Activated T-helper 2 cell treated with anti-CD3 and anti-CD28 coated beads, Interferon-gamma antibody, Interleukin-2, Interleukin-4, amounts not matched to agents 10 μg/mL and 5 μg/mL and 100 μg/mL, durations not matched to agents 14 hours and 24 hours and 36 hours (primary cell): ENCODE measurements at places on chromosomes 5 and 9. TPM values are rescaled to one million over a fixed set of nuclear protein-coding genes. Genes with fewer than 3 reads are reported as not detected.

GRCh38 chr5:112614285-112614684, 123.4 kb upstream of the APC start:
- DNase-seq = no peak

DNA sequence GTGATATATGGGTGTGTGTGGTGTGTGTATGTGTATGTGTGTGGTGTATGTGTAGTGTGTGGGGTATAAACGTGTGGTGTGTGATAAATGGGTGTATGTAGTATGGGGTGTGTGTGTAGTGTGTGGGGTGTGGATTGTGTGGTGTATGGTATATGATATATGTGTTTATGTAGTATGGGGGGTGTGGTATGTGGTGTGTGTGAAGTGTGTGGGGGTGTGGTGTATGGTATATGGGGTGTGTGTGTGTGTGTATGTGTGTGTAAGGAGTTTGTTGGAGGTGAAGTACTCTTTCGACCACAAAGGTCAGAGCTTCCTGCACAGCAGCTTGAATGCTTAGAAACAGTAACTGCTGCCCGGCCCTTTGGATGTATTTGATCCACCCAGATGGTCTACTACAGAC, 145.2 kb upstream of the IQGAP2 start:
- no peak for DNase-seq

GRCh38 chr9:97528529-97529230, 27.2 kb downstream of the TMOD1 start:
- DNase-seq = no peak

DNA sequence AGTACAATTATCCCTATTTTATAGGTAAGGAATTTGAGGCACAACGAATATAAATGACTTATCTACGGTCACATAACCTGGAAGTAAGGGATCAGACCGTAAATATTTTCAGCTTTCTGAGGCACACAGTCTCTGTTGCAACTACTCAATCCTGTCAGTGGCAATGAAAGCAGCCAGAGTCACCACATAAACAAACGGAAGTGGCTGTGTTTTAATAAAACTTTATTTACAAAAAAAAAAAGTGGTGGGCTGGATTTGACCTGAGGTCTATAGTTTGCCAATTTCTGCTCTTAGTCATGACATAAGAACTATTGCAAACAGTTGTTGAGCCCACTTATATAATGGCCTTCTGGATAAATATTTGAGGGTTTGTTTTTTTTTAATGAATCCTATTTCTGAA, 29.6 kb downstream of the ZNF366 start:
- DNase-seq = no peak

- no peak for DNase-seq
Observed at GRCh38 chr9:136451221-136451877, 11.7 kb upstream of the INPP5E start.

GRCh38 chr5:53549792-53550191, 10.6 kb upstream of the NDUFS4 start:
- DNase-seq = no peak

DNA sequence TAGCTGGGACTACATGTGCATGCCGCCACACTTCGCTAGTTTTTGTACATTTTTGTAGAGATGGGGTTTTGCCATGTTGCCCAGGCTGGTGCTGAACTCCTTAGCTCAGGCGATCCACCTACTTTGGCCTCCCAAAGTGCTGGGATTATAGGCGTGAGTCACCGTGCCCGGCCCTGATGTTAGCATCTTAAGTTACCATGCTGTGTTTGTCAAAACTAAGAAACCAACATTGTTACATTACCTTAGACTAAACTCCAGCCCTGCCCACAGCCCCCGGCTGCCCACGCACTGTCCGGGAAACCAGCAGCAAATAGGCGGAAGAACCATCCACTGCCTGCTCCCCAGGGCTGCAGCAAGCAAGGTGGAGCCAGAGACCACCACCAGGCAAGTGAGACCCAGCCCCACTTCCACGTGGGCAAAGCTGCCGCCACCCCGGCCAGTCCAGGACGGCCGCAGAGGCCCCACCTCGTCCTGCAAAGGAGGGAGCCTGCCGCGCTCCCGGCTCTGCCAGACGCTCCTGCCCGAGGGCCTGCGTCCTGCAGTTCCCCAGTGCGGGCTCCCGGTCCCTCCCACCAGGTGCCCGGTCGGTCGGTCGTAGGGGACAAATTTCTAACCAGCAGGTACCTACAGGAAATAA, 35.7 kb upstream of the TXN start:
- no peak for DNase-seq

- no peak for DNase-seq
Observed at GRCh38 chr5:42366051-42366450, 57.2 kb upstream of the GHR start.

- DNase-seq = no peak
Observed at GRCh38 chr5:6710070-6710469, 3.2 kb upstream of the TENT4A start.

GRCh38 chr9:107694390-107694789, 204.8 kb upstream of the KLF4 start:
- DNase-seq = no peak

- DNase-seq = no peak
Observed at GRCh38 chr9:83459830-83460229, 78.4 kb downstream of the FRMD3 start.

DNA sequence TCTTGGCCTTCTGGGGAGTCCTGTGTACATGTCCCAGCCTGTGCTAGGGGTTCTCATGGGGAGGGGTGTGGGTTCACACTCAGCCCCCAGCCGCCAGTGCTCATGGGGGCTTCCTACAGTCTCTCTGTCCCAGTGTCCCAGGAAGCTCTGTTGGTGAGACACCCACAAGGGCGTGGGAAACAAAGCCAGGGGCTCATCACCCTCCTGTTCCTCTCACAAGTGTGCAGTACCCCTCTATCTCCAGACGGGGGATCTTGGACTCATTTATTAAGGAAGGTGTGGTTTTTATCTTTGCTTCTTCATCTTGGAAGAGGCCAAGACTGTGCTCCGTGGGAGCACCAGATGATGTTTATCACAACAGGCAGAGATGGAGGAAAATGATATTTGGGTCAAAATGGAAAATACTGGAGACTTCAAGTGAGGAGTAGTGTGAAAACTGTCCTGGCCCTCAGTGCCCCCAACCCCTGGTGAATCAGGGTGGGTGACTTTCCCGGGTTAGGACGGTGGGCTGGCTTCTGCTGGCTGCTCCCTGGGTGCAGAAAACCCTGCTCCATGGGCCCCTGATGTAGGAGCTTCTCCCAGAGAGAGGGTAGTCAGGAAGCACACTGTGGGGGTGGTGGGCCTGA, 15.2 kb downstream of the TMEM171 start:
- DNase-seq = no peak

Gene PCDHA12
- total RNA-seq = not detected in 2 replicates

Gene EDIL3
- total RNA-seq = not detected in 2 replicates

Gene RHOBTB3
- total RNA-seq = 0.39 and 0.57 TPM in 2 replicates

Gene F2RL1
- 0.09 and 0.16 TPM in 2 replicates for total RNA-seq

Gene LCN15
- not detected in 2 replicates for total RNA-seq

Gene PHF24
- total RNA-seq = 0.11 TPM in 1 of 2 replicates, not detected in the other

Gene CER1
- total RNA-seq = not detected in 2 replicates

Gene ABLIM3
- not detected in 2 replicates for total RNA-seq

Gene RASEF
- not detected in 2 replicates for total RNA-seq

Gene KIF4B
- 0.07 TPM in 1 of 2 replicates, not detected in the other for total RNA-seq

Gene TMEM252
- not detected in 2 replicates for total RNA-seq

Gene GFPT2
- 0.37 TPM in 1 of 2 replicates, not detected in the other for total RNA-seq

Gene PCDHGA4
- 0.44 and 0.57 TPM in 2 replicates for total RNA-seq

Gene CCDC112
- 0.32 and 0.34 TPM in 2 replicates for total RNA-seq

Gene CACFD1
- 0.46 TPM in 2 replicates for total RNA-seq
